ENCODE measurements at places on chromosomes 5 and 9. TPM values are rescaled to one million over a fixed set of nuclear protein-coding genes. Genes with fewer than 3 reads are reported as not detected.

NAIP gene
- 2.5 TPM for total RNA-seq

NFIB gene
- not detected for total RNA-seq

MRNIP gene
- total RNA-seq: 27.2 TPM

SIT1 gene
- total RNA-seq: 43.1 TPM

PCDHB4 gene
- total RNA-seq: not detected

SHOC1 gene
- total RNA-seq: not detected

SPATA31A3 gene
- total RNA-seq: not detected

Measured in CD8-positive, alpha-beta memory T cell (primary cell).